ENCODE measurements at places on chromosomes 11 and 22. TPM values are rescaled to one million over a fixed set of nuclear protein-coding genes. Genes with fewer than 3 reads are reported as not detected.

Gene CRYBB3
- total RNA-seq, result 0.72 TPM

Gene POU2AF3
- not detected for total RNA-seq

Gene RBM7
- 40.2 TPM for total RNA-seq

Gene ADM2
- 6.7 TPM for total RNA-seq

Gene RIMBP3B
- total RNA-seq, result 0.89 TPM

Gene LINC01488
- total RNA-seq, result not detected

Gene DRICH1
- 0.79 TPM for total RNA-seq

Gene HTR3A
- not detected for total RNA-seq

Gene APOA1
- 0.44 TPM for total RNA-seq

Gene LUZP2
- not detected for total RNA-seq

Gene A4GALT
- not detected for total RNA-seq

Gene BTBD18
- total RNA-seq, result not detected

Gene FOLR2
- not detected for total RNA-seq

Gene GAL3ST1
- 0.44 TPM for total RNA-seq

Gene CLDN5
- total RNA-seq, result not detected

Measured in activated naive CD8-positive, alpha-beta T cell treated with anti-CD3 and anti-CD28 coated beads, Interleukin-2, amount 10 ng/mL, durations not matched to agents 7 days and 5 days (primary cell).